Activated CD4-positive, alpha-beta T cell treated with anti-CD3 and anti-CD28 coated beads, Interleukin-2, amount 50 U/mL, for 16 hours (primary cell): ENCODE measurements at places on chromosomes 7 and 10.

DNA sequence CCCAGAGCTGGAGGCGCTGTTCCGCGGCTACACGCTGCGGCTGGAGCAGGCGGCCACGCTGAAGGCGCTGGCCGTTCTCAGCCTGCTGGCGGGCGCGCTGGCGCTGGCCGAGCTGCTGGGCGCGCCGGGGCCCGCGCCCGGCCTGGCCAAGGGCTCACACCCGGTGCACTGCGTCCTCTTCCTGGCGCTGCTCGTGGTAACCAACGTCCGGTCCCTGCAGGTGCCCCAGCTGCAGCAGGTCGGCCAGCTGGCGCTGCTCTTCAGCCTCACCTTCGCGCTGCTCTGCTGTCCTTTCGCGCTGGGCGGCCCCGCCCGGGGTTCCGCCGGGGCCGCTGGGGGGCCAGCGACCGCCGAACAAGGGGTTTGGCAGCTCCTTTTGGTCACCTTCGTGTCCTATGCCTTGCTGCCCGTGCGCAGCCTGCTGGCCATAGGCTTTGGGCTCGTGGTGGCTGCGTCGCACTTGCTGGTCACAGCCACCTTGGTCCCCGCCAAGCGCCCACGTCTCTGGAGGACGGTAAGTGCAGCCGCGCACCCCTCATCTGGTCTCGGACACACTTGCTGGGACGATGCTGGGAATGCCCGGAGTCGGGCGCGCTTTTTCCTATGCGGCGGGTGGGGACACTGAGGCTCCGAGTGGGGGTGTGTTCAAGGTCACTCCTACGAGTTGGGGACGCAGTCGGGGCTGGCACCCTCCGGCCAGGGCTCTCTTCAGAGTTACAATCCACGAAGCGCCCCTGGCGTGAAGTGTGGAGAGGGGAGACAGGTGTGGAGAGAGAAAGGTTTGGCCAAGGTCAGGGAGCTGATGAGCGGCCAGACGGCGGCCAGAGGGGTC lies 717 bp downstream of the ADCY1 start:
- DNase-seq: peak; percentile 2

DNA sequence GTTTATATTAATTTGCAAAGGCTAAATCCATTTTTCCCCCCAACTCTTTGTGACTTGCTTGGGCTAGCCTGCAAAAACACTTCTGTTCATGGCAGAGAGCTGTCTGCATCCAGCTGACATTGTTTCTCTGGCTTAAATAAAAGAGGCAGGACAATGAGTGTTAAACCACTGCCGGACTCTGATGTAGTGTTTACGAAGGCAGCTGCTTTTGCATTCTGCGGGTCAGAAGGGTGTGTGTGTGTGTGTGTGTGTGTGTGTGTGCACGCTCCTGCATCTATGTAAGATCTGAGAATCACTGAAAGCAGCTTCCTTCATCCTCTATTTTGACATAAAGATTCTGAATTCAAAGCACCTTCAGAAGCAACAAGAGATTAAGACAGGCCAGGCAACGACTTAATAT lies 28.3 kb downstream of the NRP1 start:
- DNase-seq: no peak

GRCh38 chr7:45973725-45974532 lies 52.9 kb upstream of the IGFBP3 start:
- no peak for DNase-seq

DNA sequence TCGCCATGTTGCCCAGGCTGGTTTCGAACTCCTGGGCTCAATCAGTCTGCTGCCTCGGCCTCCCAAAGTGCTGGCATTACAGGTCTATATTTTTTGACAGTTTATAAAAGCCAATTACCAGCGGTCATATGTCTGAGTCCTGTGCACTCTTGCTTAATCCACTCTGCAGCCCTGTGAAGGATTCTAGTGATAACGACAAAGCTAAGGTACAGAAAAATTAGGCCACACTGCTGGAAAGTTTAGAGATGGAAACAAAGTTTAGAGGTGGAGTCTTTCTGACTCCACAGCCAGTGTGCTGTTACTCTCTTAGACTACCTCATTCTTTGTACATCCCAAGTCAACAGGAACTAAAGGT lies 707 bp downstream of the PTER start:
- DNase-seq: peak; percentile 16

GRCh38 chr10:76523791-76524351 lies 1092.4 kb downstream of the LRMDA start:
- DNase-seq: no peak

DNA sequence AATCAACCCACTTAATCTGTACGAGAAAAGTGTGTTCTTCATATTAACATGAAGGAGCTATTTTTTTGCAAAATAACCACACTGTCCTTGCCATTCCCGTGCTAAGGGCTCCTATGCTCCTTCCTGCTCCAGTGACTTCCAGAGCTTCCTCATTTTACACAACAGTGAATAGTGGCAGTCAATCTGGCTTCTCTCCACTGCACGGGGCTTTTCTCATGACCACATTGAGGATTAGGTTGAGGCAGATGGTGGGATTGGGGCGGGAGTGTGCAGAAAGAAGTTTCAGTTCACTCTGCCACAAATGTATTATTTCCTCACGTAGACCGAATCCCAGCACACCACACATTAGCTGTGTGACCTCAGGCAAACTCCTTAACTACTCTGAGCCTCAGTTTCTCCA lies 235.1 kb downstream of the ARHGAP12 start:
- DNase-seq: no peak

- peak; percentile 6 for DNase-seq
Measured at GRCh38 chr7:92260248-92260781, 14.5 kb downstream of the ANKIB1 start.

- no peak for DNase-seq
Measured at GRCh38 chr10:1380088-1380671, 324.0 kb downstream of the WDR37 start.

GRCh38 chr10:35937546-35937945 lies 295.4 kb upstream of the FZD8 start:
- DNase-seq: no peak

DNA sequence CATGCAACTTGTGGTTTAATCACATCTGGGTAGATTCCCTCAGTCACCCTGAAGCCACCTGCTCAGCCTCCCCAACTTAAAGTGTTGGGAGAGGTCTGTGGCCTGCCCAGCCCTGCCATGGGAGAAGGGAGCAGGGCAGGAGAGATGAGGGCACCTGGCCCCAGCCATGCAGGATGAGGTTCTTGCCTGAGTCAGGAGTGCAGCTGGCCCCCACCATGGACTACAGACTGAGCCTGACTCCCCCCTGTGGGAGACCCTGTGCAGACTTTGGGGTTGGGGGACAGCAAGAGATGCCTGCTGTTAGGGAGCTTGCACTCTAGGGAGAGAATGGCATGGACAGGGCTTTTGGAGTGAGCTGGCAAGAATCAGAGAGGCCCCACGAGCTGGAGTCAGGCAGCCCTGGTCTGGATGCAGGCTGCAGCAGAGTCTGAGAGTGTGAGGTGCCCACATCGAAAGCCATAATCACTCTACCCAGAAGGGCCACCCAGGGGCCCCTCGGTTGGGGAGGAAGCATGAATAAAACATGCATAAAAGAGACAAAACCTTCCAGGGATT lies 34.7 kb upstream of the DPYSL4 start:
- no peak for DNase-seq

DNA sequence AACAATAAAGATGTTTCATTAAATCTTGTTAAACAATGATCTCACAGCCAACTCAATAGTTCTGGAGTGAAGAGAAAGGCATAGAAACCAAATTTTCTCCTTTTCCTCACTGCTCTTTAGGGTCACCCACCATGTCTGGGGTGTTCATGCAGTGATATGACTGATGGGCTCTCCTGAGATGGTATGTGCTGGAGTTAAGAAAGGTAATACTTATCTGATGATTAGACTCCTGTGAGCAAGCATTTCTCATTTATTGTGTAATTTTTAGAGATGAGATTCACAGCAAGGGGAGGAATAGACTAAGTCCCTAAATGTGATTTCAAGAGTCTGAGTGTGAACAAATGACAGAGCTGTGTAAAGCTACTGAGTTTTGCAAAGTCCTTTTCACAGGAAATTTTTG lies 1361.3 kb upstream of the CELF2 start:
- no peak for DNase-seq

DNA sequence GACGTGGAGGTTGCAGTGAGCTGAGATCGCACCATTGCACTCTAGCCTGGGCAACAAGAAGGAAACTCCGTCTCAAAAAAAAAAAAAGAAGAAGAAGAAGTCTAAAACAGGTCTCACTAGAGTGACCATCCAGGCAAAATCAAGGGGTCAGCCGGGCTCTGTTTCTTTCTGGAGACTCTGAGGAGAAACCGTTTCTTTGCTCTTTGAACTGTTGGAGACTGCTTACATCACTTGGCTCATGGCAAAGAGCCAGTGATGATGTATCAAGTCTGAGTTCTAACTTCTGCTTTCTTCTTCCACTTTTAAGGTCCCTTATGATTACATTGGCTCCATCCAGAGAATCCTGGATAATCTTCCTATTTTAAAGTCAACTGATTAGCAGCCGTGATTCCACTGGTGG lies 306.8 kb downstream of the WDR11 start:
- no peak for DNase-seq

GRCh38 chr7:18940593-18941134 lies 176.8 kb downstream of the TWIST1 start:
- DNase-seq: no peak

GRCh38 chr7:47552621-47553020 lies 29.3 kb downstream of the TNS3 start:
- peak; percentile 4 for DNase-seq

GRCh38 chr7:50641442-50642405 lies 76.5 kb upstream of the DDC start:
- no peak for DNase-seq

GRCh38 chr10:99326871-99327270 lies 2.3 kb upstream of the CNNM1 start:
- DNase-seq: no peak

GRCh38 chr10:100209303-100209702 lies 20.1 kb downstream of the CHUK start:
- no peak for DNase-seq

DNA sequence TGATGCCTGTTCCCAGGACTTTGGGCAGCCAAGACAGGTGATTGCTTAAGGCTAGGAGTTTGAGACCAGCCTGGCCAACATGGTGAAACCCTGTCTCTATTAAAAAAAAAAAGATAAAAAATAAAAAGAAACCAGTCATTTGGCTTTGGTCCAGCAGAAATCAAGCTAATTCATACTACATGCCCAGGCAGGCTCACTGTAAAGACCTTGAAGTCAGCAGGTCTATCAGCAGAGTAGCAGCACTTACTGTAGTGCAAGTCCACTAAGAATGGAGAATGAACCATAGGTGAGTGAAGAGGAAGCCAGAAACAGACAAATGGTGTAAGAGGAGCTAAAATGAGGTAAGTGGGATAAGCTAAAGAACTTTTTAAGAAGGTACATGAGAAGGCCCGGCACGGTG lies 24.7 kb downstream of the PSPH start:
- DNase-seq: no peak

DNA sequence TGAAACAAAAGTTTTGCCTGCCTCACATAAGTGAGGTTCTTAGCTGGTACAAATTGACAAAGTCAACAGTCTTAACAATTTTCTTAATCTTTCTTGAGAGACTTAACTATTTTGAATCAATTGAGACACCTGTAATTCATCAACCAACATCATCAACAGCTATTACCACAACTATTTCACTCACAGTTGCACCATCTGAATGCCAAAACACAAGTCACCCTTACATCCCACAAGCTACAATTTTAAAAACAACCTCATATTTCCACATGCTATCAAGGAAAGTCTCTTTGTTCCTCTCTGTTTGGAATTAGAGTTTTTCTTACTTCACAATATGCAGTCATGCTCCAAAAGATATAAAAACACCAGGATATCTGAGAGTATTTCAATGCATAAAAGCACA lies 4.9 kb downstream of the SMURF1 start:
- no peak for DNase-seq

DNA sequence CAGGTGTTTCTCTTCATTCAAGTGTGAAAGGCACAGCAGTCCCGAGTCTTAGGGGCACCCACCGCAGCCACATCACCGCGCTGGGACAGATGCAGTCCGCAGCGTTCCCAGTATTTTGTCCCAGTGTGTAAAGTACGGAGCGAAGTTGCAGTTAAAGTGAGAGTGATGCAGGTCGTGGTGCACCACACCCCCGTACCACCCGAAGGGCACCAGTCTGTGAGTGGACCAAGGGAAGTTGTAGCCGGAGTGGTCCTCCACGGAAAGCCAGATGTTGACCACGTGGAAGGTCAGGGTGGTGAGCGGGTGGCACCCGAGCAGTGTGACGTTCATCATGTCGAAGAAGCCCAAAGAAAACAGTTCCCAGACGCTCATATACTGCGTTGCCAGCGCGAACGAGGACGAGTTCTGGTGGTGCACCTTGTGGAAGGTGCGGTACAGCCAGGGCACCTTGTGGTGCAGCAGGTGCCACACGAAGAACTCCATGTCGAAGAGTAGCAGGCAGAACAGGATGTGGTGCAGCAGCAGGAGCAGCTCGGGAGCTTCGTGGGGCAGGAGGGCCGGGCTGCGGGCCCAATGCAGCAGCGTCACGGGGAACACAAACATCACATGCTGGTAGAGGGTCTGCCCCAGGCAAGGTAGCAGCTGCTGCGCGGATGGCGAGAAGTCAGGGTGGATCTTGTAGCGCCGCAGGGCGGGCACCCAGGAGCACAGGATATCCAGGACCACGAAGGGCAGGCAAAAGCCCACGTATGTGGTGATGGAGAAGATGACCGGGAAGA lies 526 bp downstream of the CH25H start:
- DNase-seq: peak; percentile 14

GRCh38 chr10:24544776-24545175 lies 178.9 kb downstream of the ARHGAP21 start:
- no peak for DNase-seq

DNA sequence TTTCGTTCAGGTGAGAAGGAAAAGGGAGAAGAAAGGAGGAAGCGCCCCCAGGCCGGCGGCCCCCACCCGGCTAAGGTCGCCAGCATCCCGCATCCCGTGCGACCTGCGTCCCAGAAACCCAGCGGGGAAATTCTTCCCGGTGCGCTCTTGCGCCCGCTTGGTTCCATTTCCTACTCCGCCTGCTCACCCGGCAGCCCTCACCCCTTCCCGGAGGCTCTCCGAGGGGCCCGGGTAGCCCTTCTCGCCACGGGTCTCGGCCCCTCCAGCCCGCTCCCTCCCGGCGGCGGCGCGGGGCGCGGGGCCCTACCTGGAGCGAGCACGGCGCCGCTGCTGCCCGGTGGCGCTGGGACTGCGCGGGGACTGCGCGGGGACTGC lies at the start of gene PRKCQ:
TSS of gene PRKCQ (minus strand) at position 373 of the 375 bp plus-strand sequence. CDS start 65,141 bp downstream, outside the sequence.
- DNase-seq: no peak

GRCh38 chr10:60237977-60238758 lies 151.5 kb downstream of the ANK3 start:
- DNase-seq: peak; percentile 88

GRCh38 chr10:34538281-34538829 lies 276.7 kb downstream of the PARD3 start:
- DNase-seq: no peak

- no peak for DNase-seq
Measured at GRCh38 chr10:122087436-122087835, 98.5 kb downstream of the TACC2 start.

- no peak for DNase-seq
Measured at GRCh38 chr10:43998021-43998809, 349.5 kb upstream of the ZNF32 start.
